ENCODE measurements at places on chromosomes 3 and 15.
A peak's percentile ranks its signal among the peaks of the same experiment; 100 is the strongest.

DNA sequence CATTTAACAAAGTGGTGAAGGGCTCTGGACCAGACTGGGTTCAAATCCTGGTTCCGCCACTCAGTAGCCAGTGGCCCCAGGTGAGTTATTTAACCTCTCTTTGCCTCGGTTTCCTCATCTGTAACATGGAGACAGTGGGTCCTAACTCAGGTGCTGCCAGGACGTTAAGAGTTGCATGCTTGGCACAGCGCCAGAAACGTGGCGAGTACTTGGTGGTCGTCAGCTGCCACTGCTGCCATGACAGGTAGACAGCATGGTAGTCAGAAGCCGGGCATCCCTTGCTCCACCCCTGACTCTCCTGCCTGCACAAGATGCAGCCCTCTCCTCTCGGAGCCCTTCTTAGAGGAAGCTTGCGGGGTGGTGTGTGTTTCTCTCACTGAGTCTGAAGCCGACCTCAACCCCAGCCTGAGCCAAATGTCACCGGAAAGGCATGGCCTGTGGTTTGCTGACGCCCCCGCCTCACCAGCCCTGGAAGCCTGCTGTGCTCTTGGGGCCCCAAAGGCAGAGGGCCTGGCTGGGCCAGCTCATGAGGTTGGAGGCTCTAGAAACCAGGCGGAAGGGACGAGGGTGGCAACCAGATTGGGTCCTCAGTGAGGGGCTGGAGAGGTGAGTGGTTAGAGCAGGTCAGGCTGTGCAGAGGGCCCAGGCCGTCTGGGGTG, 160.8 kb upstream of the TLE3 start:
- no peak for DNase-seq

DNA sequence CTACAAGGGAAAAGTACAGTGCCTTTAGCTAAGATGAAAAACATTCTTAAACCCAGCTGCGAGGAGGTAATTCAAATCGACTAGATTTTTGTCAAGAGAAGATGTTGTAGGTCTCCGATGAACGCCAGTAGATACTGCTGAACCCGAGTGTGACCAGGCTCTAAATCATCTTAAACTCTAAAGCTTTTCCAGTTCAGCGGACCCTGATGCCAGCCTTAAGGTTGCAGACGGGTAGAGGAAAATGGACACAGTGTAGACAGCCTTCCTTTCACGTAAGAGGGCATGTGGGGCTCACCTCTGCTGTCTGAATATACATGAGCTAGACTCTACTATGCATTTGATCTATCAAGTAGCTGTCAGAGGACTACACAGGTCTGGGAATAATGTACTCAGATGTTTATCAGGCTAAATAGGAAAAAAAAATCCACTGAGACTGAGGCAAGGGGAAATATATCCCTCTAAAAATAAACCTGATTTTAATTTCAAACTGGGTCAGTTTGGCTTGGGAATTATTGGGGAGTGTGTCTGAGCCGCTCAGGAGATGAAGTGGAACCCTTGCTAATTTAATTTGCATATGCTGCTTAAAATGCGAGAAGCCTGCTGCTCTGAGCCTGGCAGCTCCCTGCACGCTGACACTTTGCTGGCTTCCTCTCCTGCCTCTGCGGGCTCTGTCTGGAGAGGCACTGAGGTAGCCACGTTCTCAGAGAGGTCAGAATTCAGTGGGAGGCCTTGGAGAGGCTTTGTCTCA, 151.9 kb downstream of the CADPS start:
- DNase-seq: no peak

GRCh38 chr3:25789596-25790556, at the start of gene OXSM:
TSS of gene OXSM (plus strand) at chr3:25790090. CDS start at chr3:25791021, 931 bp downstream.
- DNase-seq: peak; percentile 88

- no peak for DNase-seq
Measured at GRCh38 chr3:169022457-169022856, 641.1 kb downstream of the MECOM start.

DNA sequence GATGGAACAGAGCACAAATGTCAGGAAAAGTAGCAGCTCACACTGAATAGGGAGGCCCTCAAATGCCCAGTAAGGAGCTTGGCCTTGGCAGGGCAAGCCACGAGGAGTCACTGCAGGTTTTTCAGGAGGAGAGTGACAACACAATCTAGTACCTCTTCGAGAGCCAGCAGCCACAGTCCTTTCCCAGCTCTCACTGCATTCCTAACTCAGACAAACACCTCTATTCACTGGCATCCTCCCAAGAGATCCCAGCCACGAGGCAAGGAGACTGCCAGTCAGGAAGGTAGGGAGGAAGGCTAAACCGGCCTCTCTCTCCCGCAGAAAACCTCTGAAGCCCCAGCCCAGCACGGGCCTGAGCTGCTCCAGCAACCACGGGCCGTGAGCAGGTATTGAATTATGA, 146.0 kb upstream of the SMAD3 start:
- DNase-seq: no peak
